ENCODE measurements at places on chromosomes 4 and X. TPM values are rescaled to one million over a fixed set of nuclear protein-coding genes. Genes with fewer than 3 reads are reported as not detected.

The MAOB gene
- not detected for total RNA-seq

- H3K27ac ChIP-seq, result no peak overlapping the region
- H3K4me3 ChIP-seq, result no peak overlapping the region
Observed at GRCh38 chr4:73945140-73945539, 36.7 kb downstream of the PF4 start.

DNA sequence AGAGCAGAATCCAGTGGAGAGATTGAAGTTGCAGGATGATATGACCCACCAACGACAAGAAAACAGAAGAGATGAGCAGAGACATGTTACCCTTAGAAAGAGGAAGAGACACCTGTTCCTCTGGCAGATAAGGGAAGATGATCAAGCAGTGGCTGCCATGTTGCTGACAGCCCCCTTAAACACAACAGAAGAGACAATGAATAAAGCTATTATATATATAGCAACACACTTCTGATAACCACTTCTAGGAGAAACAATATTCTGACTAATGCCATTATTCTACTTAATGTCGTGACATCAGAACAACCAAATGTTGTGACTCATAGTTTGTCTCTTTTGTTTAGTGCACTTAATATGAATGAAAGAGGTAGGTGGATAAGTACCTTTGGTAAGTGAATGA lies 44.9 kb downstream of the SH3RF1 start:
- no peaks in the 10 kb centered on the region for H3K36me3 ChIP-seq
- no peak overlapping the region for H3K27ac ChIP-seq
- H3K4me1 ChIP-seq, result no peaks in the 10 kb centered on the region
- no peak for DNase-seq

DNA sequence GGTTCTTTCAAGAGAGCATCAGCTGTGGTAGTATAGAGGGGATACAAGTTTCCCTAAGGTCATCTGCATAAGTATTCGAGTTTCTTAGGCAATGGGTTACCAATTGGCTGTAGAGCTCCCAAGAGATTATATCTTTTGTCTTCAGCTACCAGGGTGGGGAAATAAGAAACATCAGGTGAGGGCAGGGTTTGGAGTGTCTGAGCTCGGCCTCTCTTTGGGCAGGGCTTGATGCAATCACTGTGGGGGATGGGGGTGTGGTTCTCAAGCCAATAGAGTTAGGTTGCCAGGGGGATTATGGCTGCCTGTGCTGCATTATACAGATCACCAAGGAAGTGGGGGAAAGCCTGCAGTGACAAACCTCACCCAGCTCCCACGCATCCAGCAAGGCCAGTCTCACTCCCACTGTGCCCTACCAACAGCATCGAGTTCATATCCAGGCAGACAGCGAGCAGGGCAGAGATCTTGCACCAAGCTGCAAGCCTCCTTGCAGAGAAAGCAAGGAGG lies 172.1 kb upstream of the MAGEE2 start:
- H3K4me1 ChIP-seq, result no peaks in the 10 kb centered on the region
- no peak overlapping the region for H3K27ac ChIP-seq
- no peak for DNase-seq
- no peaks in the 10 kb centered on the region for H3K27me3 ChIP-seq
- no peak overlapping the region for H3K4me3 ChIP-seq

DNA sequence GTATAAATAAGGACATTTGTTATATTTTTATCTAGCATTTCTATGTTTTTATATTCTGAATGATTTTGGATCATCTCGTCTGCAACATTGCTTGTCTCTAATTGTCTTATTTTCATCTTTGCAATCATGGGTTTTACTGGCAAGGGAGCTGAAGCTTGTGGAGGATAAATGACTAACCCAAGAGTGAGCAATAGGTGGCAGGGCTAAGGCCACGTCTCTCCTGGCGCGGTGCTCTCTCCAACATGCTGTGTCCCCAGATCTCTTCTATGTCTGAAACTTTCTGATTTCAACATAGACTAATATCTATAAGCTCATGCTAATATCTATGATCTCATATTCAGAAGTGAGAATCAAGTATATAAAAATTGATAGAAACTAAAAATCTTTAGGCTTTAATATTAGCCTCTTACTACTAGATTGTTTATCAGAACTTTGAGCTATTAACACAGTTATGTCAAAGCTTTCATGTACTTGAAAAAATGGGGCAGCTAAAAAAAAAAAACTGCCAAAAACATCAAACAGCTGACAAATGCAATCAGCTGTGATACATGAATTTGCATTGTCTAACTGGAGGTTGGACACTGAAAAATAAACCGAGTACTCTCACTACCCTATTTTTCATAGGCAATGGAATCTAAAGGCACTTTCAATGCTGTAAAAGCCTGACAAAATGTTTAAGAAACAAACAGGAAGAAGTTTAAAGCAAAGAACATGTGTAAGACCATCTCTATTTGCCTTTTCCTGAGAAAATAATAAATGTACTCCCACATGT lies 169.2 kb downstream of the TMA16 start:
- DNase-seq, result no peak
- H3K4me3 ChIP-seq, result no peak overlapping the region
- no peaks in the 10 kb centered on the region for H3K27me3 ChIP-seq

DNA sequence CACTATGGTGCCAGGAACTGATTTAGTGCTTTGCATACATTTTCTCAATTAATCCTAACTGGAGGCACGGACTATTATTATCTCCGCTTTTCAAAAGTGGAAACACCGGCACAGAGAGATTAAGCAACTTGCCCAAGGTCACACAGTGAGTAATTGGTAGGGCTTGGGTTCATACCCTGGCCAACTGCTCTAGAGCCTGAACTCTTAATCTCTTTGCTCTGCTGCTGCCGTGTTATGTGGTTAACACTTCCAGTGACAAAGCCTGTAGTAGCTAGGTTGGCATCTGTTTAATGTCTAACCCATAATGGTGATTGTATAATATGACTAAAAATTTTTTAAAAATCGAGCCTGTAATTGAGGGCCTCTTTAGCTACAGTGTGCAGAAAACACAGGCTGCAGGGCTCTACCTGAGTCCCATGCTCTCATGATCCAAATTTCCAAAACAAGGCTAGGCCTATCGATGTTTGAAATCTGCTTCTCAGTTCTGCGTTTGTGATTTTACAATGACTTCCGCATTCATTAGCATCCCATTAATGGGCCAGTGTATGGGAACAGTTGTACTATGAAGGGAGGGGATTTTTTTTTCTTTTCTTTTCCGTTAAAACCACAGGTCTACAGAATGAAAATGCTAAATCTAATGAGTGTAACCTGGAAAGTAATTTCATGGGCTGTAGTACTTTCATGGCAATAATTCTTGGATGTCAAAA lies 219.3 kb upstream of the JADE1 start:
- no peaks in the 10 kb centered on the region for H3K4me1 ChIP-seq
- no peak overlapping the region for H3K27ac ChIP-seq
- no peak overlapping the region for H3K4me3 ChIP-seq
- no peaks in the 10 kb centered on the region for H3K36me3 ChIP-seq

DNA sequence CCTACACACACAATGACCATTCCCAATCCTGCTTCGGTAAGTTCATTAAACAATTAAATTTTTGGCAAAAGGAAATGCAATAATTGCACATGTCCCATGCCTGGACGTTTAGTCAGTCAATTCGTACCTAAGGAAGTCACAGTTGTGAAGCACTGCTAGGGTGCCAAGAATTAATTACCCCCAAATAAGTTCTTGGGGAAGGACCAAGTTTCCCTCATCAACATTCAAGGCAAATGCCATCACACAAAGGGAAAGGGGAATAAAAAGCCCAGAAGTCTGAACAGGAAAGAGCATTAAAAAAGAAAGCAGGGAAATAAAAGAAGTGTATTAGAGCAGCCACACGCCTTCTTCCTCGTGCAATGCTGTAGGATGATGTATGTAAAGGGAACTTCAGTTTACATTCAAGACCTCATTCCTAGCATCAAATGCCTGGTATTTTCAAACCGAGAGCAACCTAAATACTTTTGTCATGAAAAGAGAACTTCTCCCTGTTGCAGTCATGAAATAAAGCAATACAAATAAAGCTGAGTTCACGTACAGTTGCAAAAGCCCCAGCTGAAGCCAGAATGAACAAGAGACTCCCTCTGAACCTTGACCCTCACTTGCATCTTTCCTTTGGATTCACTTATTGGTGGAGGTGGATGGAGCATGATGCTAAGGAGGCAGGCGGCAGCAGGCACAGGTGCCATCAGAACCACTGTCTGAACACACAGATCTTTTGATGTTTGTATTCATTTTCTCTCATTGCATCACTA lies 124.0 kb upstream of the PPARGC1A start:
- no peak for DNase-seq
- H3K36me3 ChIP-seq, result no peaks in the 10 kb centered on the region
- no peak overlapping the region for H3K4me3 ChIP-seq
- H3K4me1 ChIP-seq, result no peaks in the 10 kb centered on the region
- H3K27ac ChIP-seq, result no peak overlapping the region
- H3K27me3 ChIP-seq, result no peaks in the 10 kb centered on the region

The SHOX gene
- not detected for total RNA-seq

DNA sequence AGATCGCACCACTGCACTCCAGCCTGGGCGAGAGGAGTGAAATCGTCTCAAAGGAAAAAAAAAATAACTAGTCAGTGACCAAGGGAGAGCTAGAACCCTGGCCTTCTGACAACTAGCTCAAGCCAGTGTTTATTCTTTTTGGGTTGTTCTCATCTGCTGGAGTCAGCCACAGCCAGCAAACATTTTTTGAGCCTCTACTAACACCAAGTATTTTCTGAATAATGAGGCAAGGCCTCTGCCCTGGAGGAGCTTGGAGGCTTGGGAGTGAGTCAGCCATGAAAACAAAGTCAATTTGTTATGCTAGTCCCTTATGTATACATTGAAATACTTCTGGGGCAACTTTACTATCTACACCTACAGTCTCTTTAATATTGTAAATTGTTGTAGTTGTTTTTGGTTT lies 46.5 kb downstream of the TMA16 start:
- H3K27me3 ChIP-seq, result no peaks in the 10 kb centered on the region
- H3K36me3 ChIP-seq, result no peaks in the 10 kb centered on the region
- H3K4me1 ChIP-seq, result no peaks in the 10 kb centered on the region
- no peak overlapping the region for H3K27ac ChIP-seq
- DNase-seq, result no peak
- H3K4me3 ChIP-seq, result no peak overlapping the region

DNA sequence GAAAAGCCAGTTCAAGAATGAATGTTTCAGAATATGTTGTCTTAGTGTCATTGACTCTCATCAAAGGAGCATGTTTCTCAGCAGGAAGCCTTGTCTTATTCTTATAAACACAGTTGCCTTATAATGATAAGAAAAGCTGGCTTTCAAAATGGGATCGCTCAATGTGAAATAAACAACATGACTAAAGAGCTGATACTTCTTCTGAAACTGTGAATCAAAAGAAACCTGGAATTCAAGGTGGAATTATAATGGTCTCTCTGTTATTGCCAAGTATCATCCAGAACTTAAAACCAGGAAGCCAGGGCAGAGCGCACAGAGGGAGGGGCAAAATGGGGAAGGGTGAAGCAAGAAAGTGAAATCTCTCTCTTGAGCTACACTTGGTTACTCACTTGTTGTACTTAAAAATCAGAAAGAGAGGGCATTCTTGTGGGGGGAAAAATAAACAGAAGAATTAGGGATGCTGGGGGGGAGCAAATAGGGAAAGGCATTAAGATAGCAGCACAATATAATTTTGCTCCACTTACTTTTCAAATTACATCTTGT lies 270.0 kb downstream of the MAPK10 start:
- H3K4me3 ChIP-seq, result no peak overlapping the region
- H3K27ac ChIP-seq, result no peak overlapping the region
- H3K27me3 ChIP-seq, result no peaks in the 10 kb centered on the region
- H3K36me3 ChIP-seq, result no peaks in the 10 kb centered on the region

The REPS2 gene
- 0.69 TPM for total RNA-seq

GRCh38 chr4:43163101-43163792 lies 270.7 kb downstream of the GRXCR1 start:
- no peaks in the 10 kb centered on the region for H3K4me1 ChIP-seq
- no peaks in the 10 kb centered on the region for H3K27me3 ChIP-seq
- DNase-seq, result no peak
- H3K27ac ChIP-seq, result no peak overlapping the region
- H3K4me3 ChIP-seq, result no peak overlapping the region

- no peak for DNase-seq
- no peaks in the 10 kb centered on the region for H3K36me3 ChIP-seq
- no peaks in the 10 kb centered on the region for H3K27me3 ChIP-seq
- H3K27ac ChIP-seq, result no peak overlapping the region
- H3K4me3 ChIP-seq, result no peak overlapping the region
Observed at GRCh38 chrX:43703211-43703791, 47.2 kb downstream of the MAOA start.

The NXF2B gene
- not detected for total RNA-seq

The P2RY4 gene
- not detected for total RNA-seq

DNA sequence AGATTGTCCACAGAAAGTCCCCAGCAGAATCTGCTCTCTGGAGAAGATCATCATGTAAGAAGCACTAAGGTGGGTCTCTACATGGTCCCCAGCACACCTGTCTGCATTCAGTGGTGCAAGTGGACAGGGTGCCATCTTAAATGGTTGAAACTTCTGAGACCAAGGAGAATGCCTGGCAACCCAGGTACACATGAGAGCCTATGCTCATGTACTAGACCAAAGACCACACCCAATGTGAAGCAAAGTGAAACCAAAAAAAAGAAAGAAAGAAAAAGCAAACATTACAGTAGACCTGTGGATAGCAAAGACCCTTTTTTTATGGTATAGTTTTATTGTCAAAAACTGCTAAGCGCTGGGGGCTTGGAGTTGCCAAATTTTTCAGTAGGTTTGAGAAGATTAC lies 15.0 kb downstream of the CD40LG start:
- no peaks in the 10 kb centered on the region for H3K27me3 ChIP-seq
- H3K27ac ChIP-seq, result peak overlapping the region; percentile 60
- H3K4me3 ChIP-seq, result no peak overlapping the region
- H3K36me3 ChIP-seq, result peaks cover 14% of the 10 kb centered on the region
- H3K4me1 ChIP-seq, result peaks cover 97% of the 10 kb centered on the region

DNA sequence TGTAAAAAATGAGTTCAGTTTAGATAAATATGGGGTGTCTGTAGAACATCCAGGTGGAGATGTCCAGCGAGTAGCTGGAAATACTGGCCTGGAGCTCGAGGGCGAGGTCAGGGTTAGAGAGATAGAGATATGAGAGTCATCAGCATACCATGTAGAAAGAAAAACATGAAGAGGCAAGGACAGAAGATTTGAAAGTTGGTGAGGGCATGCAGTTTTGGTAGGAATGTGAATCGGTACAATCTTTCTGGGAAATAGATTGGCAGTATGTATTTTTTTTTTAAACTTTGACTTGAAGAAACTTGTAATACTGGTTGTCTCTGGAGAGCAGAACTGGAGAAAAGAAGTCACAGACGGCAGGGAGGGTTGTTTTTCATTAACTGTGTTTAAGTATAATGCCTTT lies 2.4 kb upstream of the SNX12 start:
- H3K36me3 ChIP-seq, result no peaks in the 10 kb centered on the region
- H3K27me3 ChIP-seq, result no peaks in the 10 kb centered on the region
- H3K27ac ChIP-seq, result no peak overlapping the region
- no peak for DNase-seq
- peaks cover 16% of the 10 kb centered on the region for H3K4me1 ChIP-seq

Measured in CD4-positive, alpha-beta memory T cell (primary cell).